ENCODE measurements at places on chromosomes 12 and 14.

- no peak for DNase-seq
These were observed 72.8 kb downstream of the KIF26A start for GRCh38 chr14:104211215-104211614.

GRCh38 chr14:70789361-70789760, 20.0 kb downstream of the MAP3K9 start:
- DNase-seq = no peak

DNA sequence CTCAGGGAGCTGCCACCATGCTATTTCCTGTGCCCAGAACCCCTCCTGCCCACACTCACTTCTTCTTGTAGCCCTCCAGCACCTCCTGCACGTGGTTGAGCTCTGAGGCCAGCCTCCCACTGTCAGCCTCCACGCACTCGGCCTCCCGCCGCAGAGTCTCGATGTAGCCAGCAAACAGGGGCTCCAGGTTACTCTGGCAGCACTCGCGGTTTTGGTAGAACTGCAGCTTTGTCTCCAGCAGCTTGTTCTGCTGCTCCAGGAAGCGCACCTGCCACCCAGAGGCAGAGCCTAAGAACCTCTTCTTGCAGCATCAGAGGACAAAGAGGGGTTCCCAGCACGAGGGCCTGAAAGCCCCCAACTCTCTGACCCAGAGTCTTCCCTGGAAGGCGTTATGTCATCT, 2.1 kb downstream of the KRT83 start:
- DNase-seq = no peak

DNA sequence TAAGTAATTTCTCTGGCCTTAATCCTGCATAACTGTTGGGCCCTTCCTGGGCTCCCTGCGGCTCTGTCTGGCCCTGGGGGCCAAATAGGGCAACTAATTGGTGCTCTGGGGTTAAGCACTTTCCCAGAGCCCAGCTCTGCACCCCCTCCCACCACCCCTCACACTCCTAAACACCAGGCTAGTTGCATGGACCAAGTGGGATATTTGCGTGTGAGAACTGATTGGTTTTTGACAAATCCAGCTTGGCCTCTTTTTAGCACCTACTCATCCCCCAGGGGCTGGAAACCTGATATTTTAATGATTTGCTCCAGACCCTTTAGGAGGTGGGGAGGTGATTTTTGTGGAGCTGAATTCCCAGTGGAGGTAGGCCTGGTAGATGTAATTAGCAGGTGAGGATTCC, 91.9 kb downstream of the DICER1 start:
- no peak for DNase-seq

GRCh38 chr12:61713121-61713520, 547.1 kb upstream of the USP15 start:
- DNase-seq = no peak

- DNase-seq = no peak
These were observed 46.3 kb downstream of the NTS start for GRCh38 chr12:85920324-85920947.

GRCh38 chr14:28707814-28708213, 58.8 kb upstream of the FOXG1 start:
- DNase-seq = no peak

Data from endothelial cell (in vitro differentiated cells).